Hematopoietic multipotent progenitor cell treated with erythropoietin and hydrocortisone succinate and interleukin-3 and kit ligand, for 4 days (in vitro differentiated cells): ENCODE measurements at places on chromosomes 11 and 22.

- DNase-seq, result no peak
These were observed 14.7 kb upstream of the ARHGAP8 start for GRCh38 chr22:44737406-44738346.

DNA sequence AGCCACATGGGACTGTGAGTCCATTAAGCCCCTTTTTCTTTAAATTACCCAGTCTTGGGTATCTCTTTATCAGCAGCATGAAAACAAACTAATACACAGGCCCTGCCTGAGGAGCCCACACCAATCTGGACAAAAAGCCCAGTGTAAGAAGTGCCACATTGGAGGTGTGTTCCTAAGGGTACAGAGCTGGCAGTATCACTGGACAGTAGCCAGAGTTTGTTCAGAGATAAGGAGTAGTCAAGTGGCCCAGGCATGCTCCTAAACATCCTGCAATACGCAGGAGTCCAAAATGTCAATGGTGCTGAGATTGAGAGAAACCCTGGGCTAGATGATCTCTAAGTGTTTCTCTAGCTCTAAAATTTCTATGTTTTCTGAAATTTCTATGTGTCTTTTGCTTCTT is 27.0 kb upstream of the POGLUT3 start:
- no peak for DNase-seq

- DNase-seq, result no peak
These were observed 1.5 kb downstream of the ZC3H7B start for GRCh38 chr22:41302811-41303210.

DNA sequence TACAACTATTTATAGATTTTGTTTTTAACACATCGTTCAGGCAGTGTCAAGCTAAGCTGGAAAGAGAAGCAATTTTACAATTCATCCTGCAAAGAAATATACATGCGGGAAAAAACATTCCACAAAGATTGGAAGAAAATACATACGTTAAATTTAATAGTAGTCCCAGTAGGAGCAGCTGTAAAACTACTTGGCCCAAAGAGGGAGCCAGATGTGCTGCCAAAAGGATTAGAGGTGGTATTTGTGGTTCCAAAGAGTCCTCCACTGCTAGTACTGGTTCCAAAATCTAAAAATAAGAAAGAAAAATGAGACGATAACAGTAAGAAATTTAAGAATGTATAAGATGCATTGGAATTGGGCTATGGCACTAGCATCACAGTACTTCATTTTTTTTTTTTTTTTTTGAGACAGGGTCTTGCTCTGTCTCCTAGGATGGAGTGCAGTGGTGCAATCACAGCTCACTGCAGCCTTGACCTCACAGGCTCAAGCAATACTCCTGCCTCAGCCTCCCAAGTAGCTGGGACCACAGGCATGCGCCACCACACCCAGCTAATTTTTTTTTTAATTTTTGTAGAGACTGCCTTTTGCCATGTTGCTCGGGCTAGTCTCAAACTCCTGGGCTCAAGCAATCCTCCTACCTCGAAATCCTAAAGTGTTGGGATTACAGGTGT is 21.5 kb downstream of the NUP98 start:
- DNase-seq, result no peak

GRCh38 chr22:19289475-19290161 is 1.9 kb downstream of the CLTCL1 start:
- peak; percentile 62 for DNase-seq

- DNase-seq, result no peak
These were observed 46.7 kb upstream of the DRD2 start for GRCh38 chr11:113521737-113522517.

- no peak for DNase-seq
These were observed 87.3 kb downstream of the WNT11 start for GRCh38 chr11:76119032-76119431.

GRCh38 chr11:66787934-66788758 is 55.1 kb upstream of the RCE1 start:
- DNase-seq, result no peak

DNA sequence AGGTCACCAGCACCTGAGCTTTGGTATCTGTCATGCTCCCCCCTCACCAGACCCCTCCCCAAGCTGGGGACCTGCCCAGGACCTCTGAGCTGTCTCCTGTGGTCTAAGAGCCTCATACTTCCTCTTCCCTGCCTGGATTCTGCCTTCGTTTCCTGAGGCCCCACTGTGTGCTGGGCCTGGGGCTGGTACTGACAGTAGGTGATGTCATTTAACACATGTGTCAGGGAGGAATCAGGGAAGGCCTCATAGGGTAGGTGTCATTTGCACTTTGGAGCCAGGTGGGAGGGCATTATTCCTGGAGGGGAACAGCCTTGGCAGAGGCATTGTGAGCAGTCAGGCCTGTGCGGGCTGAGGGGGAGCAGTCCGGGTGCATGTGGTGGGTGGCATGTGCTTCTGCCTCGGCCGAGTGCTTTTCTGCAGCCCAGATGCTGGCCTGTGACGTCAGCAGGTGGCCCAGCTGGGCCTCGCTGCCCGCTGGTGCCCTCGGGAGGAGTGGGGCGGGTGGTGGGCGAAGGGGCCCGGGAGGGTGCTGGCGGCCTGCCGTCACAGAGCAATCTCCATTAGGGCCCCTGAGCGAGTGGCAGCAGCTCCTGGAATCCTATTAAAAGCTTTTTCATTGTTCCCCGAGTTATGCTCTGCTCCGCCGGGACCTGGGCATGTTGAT is 9.1 kb downstream of the FLRT1 start:
- no peak for DNase-seq

DNA sequence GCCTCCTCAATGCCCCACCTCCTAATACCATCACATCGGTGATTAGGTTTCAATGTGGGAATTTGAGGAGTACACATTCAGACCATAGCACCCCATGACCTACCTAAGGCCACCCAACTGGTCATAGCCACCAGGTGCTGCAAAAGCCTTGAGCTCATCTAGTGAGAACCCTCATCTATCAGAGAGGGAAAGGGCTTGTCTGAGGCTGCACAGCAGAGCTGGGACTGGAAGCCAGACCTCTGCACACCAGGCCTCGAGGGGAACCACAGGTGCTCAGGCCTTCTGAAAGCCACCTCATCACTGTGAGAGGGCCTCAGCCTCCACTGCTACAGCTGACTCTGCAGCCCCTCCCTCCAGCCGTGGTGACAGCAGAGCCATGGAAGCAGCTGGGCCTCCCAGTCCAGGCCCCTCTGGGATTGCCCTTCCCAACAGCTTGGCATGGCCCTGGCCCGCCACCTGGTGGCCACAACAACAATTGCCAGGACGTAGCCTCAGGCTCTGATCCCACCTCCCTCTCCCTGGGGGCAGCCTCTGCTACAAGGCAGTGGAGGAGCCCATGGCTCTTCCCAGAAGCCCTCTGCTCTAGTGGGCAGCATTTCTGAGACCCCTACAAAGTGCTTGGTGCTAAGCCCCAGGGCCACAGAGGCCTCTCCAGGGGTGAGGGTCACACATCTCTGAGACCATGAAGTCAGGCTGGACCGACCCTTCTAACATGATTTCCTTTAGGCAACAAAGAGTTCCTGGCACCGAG is 41.0 kb upstream of the PRDM11 start:
- peak; percentile 81 for DNase-seq

DNA sequence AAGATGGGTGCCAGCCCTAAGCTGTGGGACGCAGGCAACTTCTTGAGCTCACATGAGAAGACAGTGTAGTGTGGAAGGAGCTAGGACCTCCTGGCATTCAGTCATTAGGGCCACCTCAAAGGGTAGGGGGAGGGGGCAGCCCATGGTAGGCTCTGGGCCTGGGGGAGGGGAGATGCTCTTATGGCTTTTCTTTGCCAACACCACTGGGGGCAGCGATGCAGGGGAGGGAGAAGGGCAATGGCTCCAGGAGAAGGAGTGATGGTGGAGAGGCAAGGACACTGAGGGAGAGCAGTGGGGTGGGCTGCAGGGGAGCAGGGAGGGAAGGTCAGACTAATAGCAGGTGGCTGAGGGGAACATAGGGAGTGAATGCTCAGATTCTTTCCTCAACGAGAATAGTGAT is 63.3 kb upstream of the SUSD2 start:
- peak; percentile 57 for DNase-seq

GRCh38 chr11:106063009-106063408 is 14.1 kb downstream of the KBTBD3 start:
- DNase-seq, result no peak

- DNase-seq, result no peak
These were observed 1.5 kb downstream of the WNT7B start for GRCh38 chr22:45975164-45976161.

GRCh38 chr22:38834991-38835390 is 8.8 kb downstream of the NPTXR start:
- no peak for DNase-seq

- no peak for DNase-seq
These were observed 32.1 kb downstream of the CACNG2 start for GRCh38 chr22:36671404-36671803.

DNA sequence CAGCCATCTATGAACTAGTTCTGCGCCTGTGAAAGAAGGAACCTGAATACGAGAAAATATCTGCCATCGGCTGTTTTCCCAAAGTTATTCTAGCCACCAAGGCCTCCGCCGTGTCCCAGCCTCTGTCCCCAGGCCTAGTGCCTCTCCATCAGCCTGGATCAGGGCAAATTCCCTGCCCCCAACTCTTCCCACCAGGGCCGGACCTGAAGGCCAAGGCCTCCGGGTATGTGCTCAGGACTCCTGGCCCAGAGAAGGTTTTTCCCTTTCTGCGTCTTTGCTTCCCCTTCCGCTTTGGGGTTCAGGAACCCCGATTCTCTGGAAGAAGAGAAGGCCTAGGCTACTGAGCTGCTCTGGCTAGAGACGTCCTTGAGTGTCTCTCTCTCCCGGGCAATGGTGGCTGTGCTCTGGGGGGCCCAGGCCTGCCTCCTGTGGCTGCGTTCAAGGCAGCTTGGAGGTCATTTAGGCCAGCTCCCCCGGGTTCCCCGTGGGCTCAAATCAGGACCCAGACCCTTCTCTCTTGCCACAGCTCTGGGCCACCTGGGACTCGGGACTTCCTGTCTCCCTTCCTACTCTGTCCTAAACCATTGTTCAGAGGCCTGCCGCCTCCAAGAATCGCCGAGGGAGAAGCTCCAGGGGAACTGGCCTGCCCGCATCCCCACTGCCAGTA is 1.6 kb downstream of the ALX4 start:
- no peak for DNase-seq

GRCh38 chr11:36095716-36096115 is 151.9 kb downstream of the LDLRAD3 start:
- DNase-seq, result no peak

GRCh38 chr11:46298699-46299433 is 21.4 kb downstream of the CREB3L1 start:
- DNase-seq, result no peak

GRCh38 chr22:20316217-20316843 is 3.5 kb downstream of the DGCR6L start:
- no peak for DNase-seq

DNA sequence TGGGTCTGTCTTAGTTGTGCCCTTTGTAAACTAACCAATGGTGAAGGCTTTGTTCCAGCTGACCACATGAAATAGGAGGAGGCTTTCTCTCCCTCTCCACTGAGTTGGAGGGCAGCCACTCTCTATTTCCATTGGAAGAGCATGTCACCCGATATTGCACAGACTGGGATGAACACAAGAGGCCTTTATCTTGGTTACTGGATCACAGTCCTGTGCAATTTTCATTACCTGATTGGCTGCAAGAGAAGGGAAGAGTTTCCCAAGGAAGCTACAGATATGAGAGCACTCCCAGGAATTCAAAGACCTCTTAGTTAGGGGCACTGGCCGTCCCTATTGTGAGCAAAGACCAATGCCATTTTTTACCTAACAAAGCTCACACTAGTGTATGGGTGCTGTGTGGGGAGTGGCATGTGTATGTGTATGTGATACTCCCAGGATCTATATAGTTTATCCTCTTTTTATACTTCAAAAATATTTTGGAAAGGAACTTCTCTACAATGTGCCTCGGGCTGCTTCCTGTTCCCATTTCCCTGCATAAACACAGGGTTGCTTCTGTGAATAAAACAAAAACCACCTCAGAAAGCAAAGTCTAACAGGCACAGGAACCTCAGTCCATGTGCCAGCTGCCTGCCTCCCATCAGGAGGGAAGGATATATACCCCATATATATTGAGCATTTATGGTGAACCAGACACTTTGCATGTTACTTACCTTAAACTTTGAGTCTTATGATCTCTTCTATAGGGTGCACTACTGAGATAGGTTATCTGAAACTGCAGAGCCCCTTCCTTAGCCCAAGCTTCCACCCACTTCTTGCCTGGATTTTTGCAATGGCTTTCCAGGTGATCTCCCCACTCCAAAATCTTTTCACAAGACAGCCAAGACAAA is 126.5 kb downstream of the RASSF10 start:
- DNase-seq, result no peak

DNA sequence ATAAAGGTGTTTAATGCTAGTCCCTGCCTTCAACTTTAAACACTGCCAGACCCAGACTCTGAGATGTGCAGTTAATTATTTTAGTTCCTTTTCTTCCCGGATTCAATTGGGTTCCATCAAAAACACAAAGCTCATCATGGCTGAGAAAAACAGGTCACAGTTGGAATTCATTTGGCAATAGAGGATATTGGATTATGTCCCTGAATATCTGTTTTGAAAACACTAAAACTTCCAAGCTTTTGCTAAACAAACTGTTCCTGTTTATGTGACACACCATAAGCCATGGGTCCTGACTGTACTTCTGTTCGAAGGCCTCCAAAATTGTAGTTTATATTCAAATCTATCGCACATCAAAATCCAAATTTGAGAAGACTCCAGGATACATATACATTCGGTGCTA is 150.7 kb downstream of the TRPC6 start:
- no peak for DNase-seq

DNA sequence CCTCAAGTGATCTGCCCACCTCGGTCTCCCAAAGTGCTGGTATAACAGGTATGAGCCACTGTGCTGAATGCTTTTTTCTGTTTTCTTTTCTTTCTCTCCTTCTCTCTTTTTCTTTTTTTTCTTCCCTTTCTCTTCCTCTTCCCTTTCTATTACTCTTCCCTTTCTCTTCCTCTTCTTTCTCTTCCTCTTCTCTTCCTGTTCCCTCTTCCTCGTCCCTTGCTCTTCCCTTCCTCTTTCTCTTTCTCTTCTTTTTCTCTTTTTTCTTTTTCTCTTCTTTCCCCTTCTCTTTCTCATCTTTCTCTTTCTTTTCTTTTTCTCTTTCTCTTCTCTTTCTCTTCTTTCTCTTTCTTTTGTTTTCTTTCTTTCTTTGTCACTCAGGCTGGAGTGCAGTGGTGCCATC is 1.2 kb downstream of the OOSP1 start:
- no peak for DNase-seq

DNA sequence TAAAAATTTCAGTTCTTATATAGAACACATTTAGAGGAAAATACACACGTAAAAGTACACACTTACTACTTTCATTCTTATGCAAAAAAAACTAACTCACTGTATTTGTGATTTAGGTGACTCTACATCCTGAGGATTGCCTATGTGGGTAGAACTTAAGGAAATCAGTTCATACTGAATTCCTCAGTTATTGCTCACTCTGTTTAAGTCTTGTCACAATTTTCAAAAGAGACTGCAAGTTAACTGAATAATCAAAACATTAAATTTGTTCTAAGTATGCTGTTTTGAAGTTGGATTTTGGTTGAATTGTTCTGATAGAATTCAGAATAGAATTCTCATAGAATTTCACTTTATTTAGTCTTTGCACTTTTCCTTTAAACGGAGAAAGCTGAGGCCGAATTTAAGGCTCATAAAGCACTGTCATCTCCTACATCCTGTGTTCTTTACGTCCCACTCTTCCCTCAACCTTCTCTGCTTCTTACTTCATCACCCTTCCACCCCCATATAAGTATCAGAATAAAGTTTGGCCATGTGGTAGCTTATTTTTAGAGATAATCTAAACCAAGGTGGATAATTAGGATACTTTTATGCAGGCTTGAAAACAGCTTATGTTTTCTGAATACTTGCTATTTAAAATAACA is 59.8 kb downstream of the APOL5 start:
- no peak for DNase-seq
